ENCODE measurements at places on chromosomes 12 and 14. TPM values are rescaled to one million over a fixed set of nuclear protein-coding genes. Genes with fewer than 3 reads are reported as not detected.

GRCh38 chr12:32272465-32272864, 126.9 kb upstream of the FGD4 start:
- H3K27me3 ChIP-seq: no peaks in the 10 kb centered on the region
- H3K36me3 ChIP-seq: 0 out of 2 replicates have a peak, but pooled peaks cover 3% of the 10 kb centered on the region
- H3K4me3 ChIP-seq: no peak overlapping the region
- no peak overlapping the region for H3K27ac ChIP-seq

DNA sequence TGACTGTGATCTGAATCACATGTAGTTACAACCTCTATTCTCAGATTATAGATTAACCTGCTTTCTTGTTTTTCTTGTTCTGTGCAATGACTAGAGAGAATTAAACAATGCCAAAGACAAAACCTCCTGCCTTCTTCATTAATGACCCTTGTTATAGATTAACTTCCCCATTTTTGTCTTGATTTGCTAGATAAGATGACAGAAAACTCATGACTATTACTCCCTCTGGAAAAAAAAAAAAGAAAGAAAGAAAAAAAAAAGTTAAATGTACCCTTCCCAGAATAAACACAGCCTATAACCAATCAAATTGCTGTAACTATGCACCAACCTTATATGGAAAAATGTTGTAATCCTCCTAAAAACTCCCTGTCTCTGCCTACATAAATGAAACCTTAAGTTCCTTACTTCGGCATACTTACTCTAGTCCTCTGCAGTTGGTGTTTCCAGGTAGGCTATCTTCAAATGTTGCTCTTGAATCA, 41.1 kb upstream of the PCED1B start:
- H3K27ac ChIP-seq: no peak overlapping the region
- H3K27me3 ChIP-seq: no peaks in the 10 kb centered on the region
- H3K4me3 ChIP-seq: no peak overlapping the region
- no peaks in the 10 kb centered on the region for H3K36me3 ChIP-seq

The ANKRD33 gene
- total RNA-seq: 0.19 TPM

DNA sequence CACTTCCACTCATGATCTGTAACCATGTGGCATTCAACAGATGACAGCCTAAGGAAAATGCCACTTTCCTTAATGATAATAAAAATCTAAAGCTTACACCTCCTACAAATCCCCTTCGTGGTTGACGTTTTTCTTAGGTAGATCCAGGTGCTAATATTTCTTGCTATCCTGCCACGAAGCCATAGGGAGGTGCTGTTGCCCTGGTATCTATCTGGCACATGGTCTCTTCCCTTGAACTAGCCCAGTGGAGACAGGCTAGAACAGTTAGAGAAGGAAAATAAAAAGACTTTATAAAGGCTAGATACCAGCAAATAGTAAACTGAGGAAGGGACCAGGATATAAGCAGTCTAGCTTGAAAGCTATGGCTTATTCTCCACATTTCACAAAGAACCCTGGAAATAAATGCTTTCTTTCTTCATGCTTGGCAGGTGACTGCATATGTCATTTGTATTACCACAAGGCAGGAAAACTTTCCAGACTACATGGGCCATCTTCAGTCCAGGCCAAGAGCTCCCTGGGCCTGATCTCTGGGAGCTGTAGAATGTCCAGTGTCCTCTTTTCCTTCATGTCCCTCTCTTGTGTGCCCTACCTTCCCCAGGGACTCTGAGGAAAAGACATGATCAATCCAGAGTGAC, 15.3 kb downstream of the SPIC start:
- peak; percentile 47 for DNase-seq
- H3K36me3 ChIP-seq: no peaks in the 10 kb centered on the region
- H3K27me3 ChIP-seq: no peaks in the 10 kb centered on the region
- H3K27ac ChIP-seq: no peak overlapping the region
- no peak overlapping the region for H3K4me3 ChIP-seq
- H3K4me1 ChIP-seq: no peaks in the 10 kb centered on the region

- H3K4me1 ChIP-seq: peaks cover 20% of the 10 kb centered on the region
- peaks cover 13% of the 10 kb centered on the region for H3K27me3 ChIP-seq
- H3K27ac ChIP-seq: no peak overlapping the region
- peak overlapping the region; percentile 80 for H3K4me3 ChIP-seq
- DNase-seq: peak; percentile 69
- H3K36me3 ChIP-seq: no peaks in the 10 kb centered on the region
Measured at GRCh38 chr12:53325511-53326061, 4.2 kb upstream of the AAAS start.

GRCh38 chr12:67531051-67531450, 117.5 kb upstream of the DYRK2 start:
- no peak overlapping the region for H3K4me3 ChIP-seq
- no peak overlapping the region for H3K27ac ChIP-seq
- no peak for DNase-seq
- no peaks in the 10 kb centered on the region for H3K36me3 ChIP-seq

- H3K27me3 ChIP-seq: no peaks in the 10 kb centered on the region
- H3K4me1 ChIP-seq: no peaks in the 10 kb centered on the region
- no peak overlapping the region for H3K27ac ChIP-seq
- no peak overlapping the region for H3K4me3 ChIP-seq
- no peak for DNase-seq
Measured at GRCh38 chr14:61671082-61671481, 24.2 kb upstream of the HIF1A start.

DNA sequence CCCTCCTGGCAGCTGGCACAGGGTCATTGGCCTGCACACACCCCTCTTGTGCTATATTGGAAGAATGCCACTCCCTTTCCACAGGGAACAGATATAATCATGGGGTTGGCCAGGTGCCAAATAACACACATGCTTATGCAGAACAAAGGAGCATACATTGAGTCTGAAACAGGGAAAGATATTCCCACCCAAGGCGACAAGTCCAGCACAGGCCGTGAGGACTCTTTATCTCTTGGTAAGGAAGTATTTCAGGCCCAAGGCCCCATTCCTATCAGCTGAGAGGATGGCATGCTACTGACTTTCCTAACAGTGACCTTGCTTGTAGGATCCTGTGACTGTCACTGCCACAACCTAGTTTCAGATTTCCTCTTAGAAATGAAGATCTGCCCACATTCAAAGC, 59.0 kb upstream of the STXBP6 start:
- H3K4me3 ChIP-seq: no peak overlapping the region
- H3K4me1 ChIP-seq: no peaks in the 10 kb centered on the region
- no peak overlapping the region for H3K27ac ChIP-seq
- H3K27me3 ChIP-seq: no peaks in the 10 kb centered on the region
- DNase-seq: no peak

- no peaks in the 10 kb centered on the region for H3K27me3 ChIP-seq
- peaks cover 7% of the 10 kb centered on the region for H3K4me1 ChIP-seq
- no peak for DNase-seq
Measured at GRCh38 chr12:3161861-3162260, 84.7 kb downstream of the TSPAN9 start.

GRCh38 chr12:45866299-45866698, 124.1 kb downstream of the SCAF11 start:
- no peak overlapping the region for H3K4me3 ChIP-seq
- H3K27ac ChIP-seq: no peak overlapping the region
- H3K4me1 ChIP-seq: no peaks in the 10 kb centered on the region

- no peaks in the 10 kb centered on the region for H3K4me1 ChIP-seq
- no peak for DNase-seq
- peaks cover 57% of the 10 kb centered on the region for H3K27me3 ChIP-seq
- no peaks in the 10 kb centered on the region for H3K36me3 ChIP-seq
Measured at GRCh38 chr12:54448344-54448743, 25.1 kb downstream of the GTSF1 start.

GRCh38 chr12:78121969-78122610, 291.4 kb downstream of the NAV3 start:
- H3K27me3 ChIP-seq: no peaks in the 10 kb centered on the region
- no peaks in the 10 kb centered on the region for H3K4me1 ChIP-seq
- DNase-seq: no peak
- no peaks in the 10 kb centered on the region for H3K36me3 ChIP-seq
- no peak overlapping the region for H3K4me3 ChIP-seq

The DNAJC22 gene
- 0.39 TPM for total RNA-seq

The KRT83 gene
- total RNA-seq: not detected

DNA sequence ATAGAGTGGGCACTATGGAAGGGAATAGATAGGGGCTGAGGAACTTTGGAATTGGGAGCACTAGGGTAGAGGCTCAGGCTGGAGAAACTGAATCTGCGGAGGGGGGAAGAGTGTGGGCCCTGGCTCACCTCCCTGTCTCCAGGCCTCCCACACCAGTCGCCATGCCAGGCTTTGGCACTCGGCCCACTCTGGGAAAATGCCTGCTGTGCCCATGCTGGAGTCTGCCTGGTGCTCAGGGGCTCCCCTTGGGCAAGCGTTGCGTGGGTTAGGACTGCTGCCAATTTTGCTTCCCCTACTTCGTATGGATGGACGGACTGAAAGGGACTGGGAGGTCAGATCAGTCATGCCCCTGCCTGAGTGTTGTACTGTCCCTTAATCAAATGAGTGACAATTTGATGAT, 34.6 kb upstream of the CISTR start:
- H3K27me3 ChIP-seq: peaks cover 2% of the 10 kb centered on the region
- no peak overlapping the region for H3K27ac ChIP-seq
- no peak for DNase-seq
- no peaks in the 10 kb centered on the region for H3K4me1 ChIP-seq
- H3K4me3 ChIP-seq: no peak overlapping the region

The MYBPC1 gene
- not detected for total RNA-seq

- no peak overlapping the region for H3K27ac ChIP-seq
- H3K27me3 ChIP-seq: no peaks in the 10 kb centered on the region
- peaks cover 7% of the 10 kb centered on the region for H3K4me1 ChIP-seq
- no peak for DNase-seq
- H3K4me3 ChIP-seq: no peak overlapping the region
- no peaks in the 10 kb centered on the region for H3K36me3 ChIP-seq
Measured at GRCh38 chr12:131634037-131634436, 76.9 kb upstream of the SFSWAP start.

The CYP46A1 gene
- 1.3 TPM for total RNA-seq
